Ovary (tissue), 10 donors: ENCODE measurements at places on chromosomes 3 and 15. TPM values are rescaled to one million over a fixed set of nuclear protein-coding genes. Genes with fewer than 3 reads are reported as not detected.
A peak's percentile ranks its signal among the peaks of the same experiment; 100 is the strongest.

The CADPS gene
- total RNA-seq, result 2.8 TPM

The ERICH6 gene
- 0.36 TPM for total RNA-seq

The OXTR gene
- total RNA-seq, result 14.9 TPM

The HRG gene
- 0.13 TPM for total RNA-seq

- DNase-seq, result no peak
- no peak overlapping the region for H3K4me3 ChIP-seq
- no peak overlapping the region for H3K27ac ChIP-seq
- no peaks in the 10 kb centered on the region for H3K4me1 ChIP-seq
Observed at GRCh38 chr15:101795455-101795854, 7.9 kb upstream of the OR4F6 start.

DNA sequence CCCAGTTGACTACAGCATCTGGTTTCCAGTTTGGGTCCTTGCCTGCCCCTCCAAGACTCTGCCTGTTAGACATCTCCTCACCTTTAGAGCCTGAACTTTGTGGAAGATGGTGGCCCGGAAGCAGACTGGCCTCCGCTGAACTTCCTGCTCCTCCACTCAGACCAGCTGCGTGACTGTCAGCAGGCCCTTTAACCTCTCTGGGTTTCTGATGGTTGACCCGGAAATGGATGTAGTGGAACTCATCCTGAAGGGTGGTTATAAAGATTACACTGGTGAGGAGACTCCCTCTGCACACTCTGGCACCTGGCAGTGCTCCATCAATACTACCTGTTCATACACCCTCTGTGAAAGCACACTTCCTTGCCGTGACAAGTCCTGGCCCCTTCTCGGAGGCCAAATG is 151.9 kb upstream of the TLE3 start:
- no peaks in the 10 kb centered on the region for H3K36me3 ChIP-seq
- H3K4me3 ChIP-seq, result no peak overlapping the region
- DNase-seq, result no peak
- no peaks in the 10 kb centered on the region for H3K27me3 ChIP-seq
- no peak overlapping the region for H3K27ac ChIP-seq

DNA sequence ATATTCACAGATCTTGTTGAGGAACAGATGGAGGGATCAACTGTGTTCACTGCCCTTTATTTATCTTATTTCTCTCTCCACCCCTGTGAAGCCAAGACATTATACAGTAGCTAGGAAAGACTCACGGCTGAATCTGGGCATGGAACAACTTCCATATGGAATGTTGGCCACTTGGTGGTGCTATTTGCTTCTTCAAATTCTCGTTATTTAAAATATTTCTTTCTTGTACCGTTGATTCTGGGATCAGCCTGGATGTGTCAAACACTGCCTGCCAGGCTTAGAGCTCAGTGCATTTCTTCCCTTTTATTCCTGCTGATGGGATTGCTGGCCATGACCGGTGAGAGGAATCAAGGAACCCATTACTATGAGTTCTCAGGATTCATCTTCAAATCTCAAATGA is 17.5 kb upstream of the GASK1A start:
- H3K4me1 ChIP-seq, result peaks cover 1% of the 10 kb centered on the region
- DNase-seq, result peak; percentile 47
- H3K4me3 ChIP-seq, result no peak overlapping the region

DNA sequence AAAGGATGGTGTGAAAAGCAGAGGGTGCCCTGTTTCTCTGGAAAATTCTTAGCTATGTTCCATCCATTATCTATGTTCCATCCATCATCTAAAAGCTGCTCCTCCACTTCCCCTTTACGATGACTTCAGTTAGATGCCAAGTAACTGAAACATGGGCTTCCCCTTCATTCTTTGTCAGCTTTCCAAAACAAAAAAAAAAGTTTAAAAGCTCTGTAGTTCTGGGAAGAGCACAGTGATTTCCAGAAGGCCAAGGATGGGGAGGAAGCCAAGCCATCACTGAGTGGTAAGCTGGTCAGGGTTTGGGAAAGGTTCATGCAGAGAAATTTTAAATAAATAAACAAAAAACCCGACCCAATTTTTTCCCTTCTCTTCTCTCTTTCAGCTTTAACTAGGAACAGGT is 111.5 kb downstream of the CFAP44 start:
- H3K27me3 ChIP-seq, result no peaks in the 10 kb centered on the region
- no peak overlapping the region for H3K4me3 ChIP-seq
- H3K36me3 ChIP-seq, result no peaks in the 10 kb centered on the region
- no peak for DNase-seq
- no peak overlapping the region for H3K27ac ChIP-seq
- no peaks in the 10 kb centered on the region for H3K4me1 ChIP-seq

DNA sequence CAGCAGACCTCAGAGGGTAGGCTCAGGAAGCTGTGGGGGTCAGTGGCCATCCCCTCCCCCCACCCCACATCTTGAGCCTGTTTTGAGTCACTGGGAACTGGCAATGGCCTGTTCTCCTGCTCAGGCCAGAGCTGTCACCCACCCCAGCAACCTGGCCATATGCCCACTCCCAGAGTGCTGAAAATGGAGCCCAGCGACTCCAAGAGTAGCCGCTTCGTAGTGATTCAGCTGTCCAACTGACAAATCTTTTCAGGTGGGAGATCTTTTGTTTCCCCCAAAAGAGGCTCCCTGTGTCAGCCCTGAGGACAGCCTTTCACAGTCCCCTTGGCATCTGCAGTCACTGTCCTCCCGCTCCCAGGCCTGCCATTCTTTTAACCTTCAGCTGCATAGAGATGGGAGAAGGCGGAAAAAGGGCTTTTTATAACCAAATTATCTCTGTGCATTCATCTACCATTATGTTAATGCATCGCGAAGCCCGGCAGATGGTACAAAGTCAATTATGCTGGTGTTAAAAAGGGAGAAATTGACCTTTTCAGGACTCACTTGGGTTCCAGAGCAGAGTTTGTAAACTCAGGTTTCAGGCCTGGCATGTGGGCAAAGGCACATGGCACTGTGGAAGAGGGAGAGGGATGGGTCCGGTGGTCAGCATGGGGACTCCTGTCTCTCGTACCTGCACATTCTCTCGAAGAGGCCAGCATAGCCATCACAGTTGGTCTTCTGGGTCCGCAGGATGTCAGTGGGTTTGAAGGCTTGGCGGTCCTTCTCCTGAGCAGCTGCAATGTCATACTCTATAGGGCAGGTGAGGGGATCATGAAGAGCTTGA is 32.1 kb downstream of the KY start:
- H3K4me3 ChIP-seq, result no peak overlapping the region
- H3K4me1 ChIP-seq, result no peaks in the 10 kb centered on the region
- no peaks in the 10 kb centered on the region for H3K27me3 ChIP-seq
- no peaks in the 10 kb centered on the region for H3K36me3 ChIP-seq
- no peak for DNase-seq
- H3K27ac ChIP-seq, result no peak overlapping the region

- no peak for DNase-seq
- H3K36me3 ChIP-seq, result no peaks in the 10 kb centered on the region
- no peaks in the 10 kb centered on the region for H3K27me3 ChIP-seq
- H3K27ac ChIP-seq, result no peak overlapping the region
Observed at GRCh38 chr3:411226-411625, 214.7 kb downstream of the CHL1 start.
